ENCODE measurements at places on chromosomes 2 and 18. TPM values are rescaled to one million over a fixed set of nuclear protein-coding genes. Genes with fewer than 3 reads are reported as not detected.

The CACNB4 gene
- 0.53 TPM for total RNA-seq

DNA sequence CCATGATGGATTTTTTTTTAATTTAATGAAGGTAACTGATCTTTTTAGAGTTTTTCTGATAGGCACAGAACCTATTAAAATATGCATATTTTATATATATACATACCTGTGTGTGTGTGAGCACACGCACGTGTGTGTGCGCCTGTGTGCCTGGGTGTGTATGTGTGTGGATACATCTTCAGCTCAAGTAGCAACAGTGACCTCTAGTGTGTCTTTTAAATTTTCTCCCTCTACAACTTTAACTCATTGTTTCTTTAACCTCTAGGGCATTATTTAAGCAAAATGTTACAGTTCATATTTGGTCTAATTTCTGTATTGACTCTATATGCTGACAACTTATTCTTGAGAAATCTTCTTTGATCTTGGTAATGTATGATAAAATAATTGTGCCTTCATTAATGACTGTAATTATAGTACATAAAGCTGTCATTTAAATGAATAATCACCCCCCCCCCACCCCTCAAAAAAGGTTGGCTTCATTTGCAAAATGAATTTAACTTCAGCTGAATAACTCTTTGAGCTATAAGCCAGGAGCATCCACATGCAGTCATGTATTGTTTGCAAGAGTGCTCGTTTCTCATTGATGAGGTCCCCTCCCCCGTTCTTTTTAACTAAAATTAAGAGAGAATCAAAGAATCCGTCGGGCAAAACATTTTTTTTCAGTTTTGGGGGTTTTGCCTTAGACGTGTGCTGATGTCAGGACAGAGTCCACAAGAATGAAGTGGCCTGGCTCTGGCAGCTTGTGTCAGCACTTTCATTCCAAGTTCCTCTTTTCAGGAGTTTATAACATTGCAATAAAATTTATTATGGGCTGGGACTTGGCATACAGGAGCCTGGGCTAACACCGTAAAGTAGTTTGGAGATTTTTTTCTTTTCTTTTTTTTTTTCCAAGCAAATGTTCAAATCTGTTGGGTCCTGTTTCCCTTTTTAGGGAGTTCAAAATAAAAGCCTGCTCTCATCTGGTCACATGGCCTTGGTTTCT, 80.0 kb downstream of the ETAA1 start:
- DNase-seq = peak; percentile 73

DNA sequence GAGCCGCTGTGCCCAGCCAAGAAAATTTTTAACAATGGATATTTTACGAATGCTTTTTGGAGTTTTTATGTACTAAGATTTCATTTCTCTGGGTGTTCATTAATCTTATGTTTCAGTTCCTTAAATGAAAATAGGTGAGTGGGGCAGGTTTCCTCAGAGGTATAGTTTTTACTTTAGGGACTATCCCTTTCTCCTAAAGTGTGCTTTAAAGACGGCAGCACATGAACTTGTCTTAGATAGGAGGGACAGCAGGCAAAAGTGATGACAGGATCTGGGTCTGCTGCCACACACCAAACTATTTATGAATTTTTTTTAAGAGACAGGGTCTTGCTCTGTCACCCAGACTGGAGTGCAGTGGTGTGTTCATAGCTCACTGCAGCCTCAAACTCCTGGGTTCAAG, 8.0 kb upstream of the REL start:
- no peak for DNase-seq

The UGT1A3 gene
- total RNA-seq = not detected

- DNase-seq = no peak
Measured at GRCh38 chr18:5288517-5288935, 7.0 kb downstream of the ZBTB14 start.
